Activated T-cell treated with anti-CD3 and anti-CD28 coated beads for 1 hour (primary cell): ENCODE measurements at places on chromosomes 2 and 18.

GRCh38 chr2:33131111-33131510, 184.4 kb downstream of the LTBP1 start:
- DNase-seq: no peak

- DNase-seq: no peak
Measured at GRCh38 chr2:239193925-239194677, 206.7 kb downstream of the HDAC4 start.

- no peak for DNase-seq
Measured at GRCh38 chr2:219249203-219249980, 3.7 kb upstream of the TUBA4B start.

GRCh38 chr2:212727751-212728150, 189.1 kb upstream of the ERBB4 start:
- DNase-seq: no peak

DNA sequence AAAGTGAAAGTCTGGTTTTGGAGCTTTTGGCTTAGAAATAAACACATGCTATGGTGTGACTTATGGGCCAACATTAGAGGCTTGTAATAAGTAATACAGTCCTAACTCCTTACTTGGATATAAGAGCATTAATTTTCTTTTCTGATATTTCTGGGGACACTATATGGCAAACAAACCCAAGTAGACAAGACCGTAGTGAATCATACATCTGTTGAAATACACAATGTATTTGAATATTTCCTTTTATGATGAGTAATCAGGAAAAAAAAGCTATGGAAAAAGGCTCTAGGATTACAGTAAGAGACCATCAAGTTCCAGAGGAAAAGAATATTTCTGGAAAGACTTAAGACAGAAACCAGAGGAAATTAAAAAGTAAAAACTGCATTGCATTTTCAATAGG, 146.0 kb upstream of the CYP26B1 start:
- DNase-seq: no peak

DNA sequence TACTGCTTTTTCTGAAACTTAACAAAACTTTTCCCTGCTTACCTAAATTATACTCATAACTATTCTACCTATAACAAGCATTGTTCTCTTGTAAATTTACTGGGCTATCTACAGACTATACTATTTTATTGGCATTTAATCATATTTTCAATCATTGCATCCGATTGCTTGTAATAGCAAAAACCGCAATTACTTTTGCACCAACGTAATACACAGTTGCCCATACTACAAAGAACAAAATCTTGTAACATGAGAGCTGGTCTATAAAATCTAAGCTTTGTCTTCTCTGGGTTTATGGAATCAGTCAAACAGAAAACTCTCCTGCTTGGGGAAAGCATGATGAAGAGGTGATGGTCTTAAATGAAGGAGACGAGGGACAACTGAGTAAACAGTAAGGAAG, 463.4 kb upstream of the ST6GAL2 start:
- no peak for DNase-seq

- no peak for DNase-seq
Measured at GRCh38 chr2:211175956-211176355, 619.6 kb downstream of the CPS1 start.

GRCh38 chr2:106537791-106538191, 50.6 kb downstream of the CD8B2 start:
- no peak for DNase-seq

GRCh38 chr2:149160195-149160594, 121.7 kb downstream of the LYPD6B start:
- no peak for DNase-seq

- DNase-seq: no peak
Measured at GRCh38 chr2:198100346-198100745, 296.0 kb downstream of the PLCL1 start.

DNA sequence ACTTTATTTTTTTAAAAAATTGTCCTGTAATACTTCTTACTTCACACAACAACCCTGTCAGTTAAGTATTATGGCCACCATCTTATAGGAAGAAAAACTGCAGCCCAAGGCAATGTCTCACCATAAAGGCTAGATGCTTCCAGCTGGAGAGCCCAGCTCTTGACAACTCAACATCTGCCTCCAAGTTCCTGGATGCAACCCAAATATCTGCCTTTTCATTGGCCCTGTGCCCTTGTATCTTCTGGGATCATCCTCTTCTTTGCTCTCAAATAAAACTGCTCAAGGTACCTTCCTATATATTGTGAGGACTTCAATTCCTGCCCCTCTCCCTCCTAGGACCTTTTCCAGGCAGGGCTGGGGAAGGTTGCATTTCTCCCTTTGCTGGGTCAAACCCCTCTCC, 69.5 kb downstream of the BIN1 start:
- DNase-seq: no peak

DNA sequence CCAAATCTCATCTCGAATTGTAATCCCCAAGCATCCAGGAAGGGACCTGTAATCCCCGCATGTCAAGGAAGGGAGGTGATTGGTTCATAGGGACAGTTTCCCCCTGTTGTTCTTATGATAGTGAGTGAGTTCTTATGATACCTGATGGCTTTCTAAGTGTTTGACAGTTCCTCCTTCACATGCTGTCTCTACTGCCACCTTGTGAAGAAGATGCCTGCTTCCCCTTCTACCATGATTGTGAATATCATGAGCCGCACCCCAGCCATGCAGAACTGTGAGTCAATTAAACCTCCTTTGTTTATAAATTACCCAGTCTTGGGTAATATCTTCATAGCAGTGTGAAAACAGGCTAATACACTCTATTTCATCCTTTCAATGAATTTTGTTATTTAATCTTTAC, 446.7 kb downstream of the RNF144A start:
- no peak for DNase-seq
